ENCODE measurements at places on chromosomes 5 and 9.

DNA sequence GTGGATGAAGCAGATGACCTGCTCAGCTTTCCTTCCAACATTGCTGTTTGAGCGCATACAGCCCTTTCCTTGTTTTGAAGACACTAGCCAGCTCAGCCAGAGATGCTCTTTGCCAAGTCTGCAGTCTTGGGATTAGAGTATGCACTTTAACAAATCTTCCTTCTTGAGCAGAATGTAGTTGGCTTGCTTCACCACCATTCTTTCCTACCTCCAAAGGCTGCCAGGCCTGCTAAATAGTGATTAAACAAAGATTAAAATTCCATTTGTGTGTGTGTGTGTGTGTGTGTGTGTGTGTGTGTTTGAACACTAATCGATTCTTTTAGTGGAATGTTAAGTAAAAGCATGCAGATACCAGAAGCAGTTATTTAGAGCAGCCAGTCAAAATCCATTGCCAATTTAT is 97.6 kb downstream of the GALNT10 start:
- DNase-seq, result no peak

GRCh38 chr9:134843740-134844139 is 36.9 kb upstream of the FCN2 start:
- DNase-seq, result no peak

DNA sequence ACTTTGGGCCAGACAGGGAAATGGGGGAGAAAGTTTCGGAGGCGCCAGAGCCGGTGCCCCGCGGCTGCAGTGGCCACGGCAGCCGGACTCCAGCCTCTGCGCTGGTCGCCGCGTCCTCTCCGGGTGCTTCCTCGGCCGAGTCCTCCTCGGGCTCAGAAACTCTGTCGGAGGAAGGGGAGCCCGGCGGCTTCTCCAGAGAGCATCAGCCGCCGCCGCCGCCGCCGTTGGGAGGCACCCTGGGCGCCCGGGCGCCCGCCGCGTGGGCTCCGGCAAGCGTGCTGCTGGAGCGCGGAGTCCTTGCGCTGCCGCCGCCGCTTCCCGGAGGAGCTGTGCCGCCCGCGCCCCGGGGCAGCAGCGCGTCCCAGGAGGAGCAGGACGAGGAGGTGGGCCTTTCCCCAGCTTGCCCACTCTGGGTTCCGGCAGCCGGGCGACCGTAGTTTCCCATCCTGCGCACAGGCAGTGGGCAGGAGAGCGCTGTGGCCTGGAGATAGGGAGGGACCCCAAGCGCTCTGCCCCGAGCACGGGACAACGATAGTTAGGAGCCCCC is 516 bp downstream of the MAST4 start:
- DNase-seq, result no peak

- no peak for DNase-seq
Measured at GRCh38 chr9:123370108-123370507, 14.1 kb downstream of the CRB2 start.

- no peak for DNase-seq
Measured at GRCh38 chr9:89655990-89656657, 51.3 kb downstream of the GADD45G start.

DNA sequence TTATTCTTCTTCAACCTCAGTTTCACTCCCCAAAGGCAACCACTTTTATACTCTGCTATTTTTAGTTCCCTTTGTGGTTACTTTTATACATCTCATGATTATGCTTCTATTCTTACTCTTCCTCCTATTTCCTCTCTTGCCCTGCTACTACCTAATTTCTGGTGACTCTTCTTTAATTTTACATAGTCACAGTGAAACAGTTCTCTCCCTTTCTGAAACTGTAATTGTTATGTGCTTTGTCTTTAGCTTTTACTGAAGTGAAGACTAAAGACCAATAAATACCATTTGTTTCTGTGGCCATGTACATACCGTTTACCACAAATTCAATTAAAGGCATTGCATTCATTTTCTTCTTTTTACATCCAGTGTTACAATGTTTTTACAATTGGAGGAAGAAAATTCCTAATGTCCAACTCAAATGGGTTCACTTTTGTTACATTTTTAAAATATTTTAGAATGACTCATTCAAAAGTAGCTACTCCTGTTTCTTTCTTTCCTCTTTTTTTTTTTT is 410.6 kb downstream of the PSAT1 start:
- no peak for DNase-seq

GRCh38 chr5:2633992-2634391 is 117.5 kb downstream of the IRX2 start:
- DNase-seq, result no peak

- DNase-seq, result peak; percentile 61
Measured at GRCh38 chr5:14039576-14039975, 95.1 kb upstream of the DNAH5 start.
